ENCODE measurements at places on chromosomes 16 and 17.

- no peak for DNase-seq
Observed at GRCh38 chr17:10394201-10394887, 21.5 kb upstream of the MYH13 start.

- DNase-seq, result no peak
Observed at GRCh38 chr17:3167574-3167973, 29.7 kb upstream of the OR1A2 start.

GRCh38 chr17:41360296-41360995 lies 9.2 kb downstream of the KRT33B start:
- no peak for DNase-seq

DNA sequence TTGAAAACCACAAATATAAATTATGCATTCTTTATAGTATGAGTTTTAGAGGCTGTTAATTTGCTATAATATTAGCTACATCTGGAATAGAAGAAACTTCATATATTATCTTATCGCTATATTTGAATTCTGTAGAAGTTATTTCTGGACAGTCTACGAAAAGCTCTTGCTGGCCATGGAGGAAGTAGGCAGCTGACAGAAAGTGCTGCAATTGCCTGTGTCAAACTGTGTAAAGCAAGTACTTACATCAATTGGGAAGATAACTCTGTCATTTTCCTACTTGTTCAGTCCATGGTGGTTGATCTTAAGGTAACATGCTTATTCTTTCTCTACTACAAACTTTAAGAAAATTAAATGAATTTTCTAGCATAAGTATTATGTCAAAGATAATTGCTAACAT lies 96.8 kb downstream of the OMG start:
- no peak for DNase-seq

DNA sequence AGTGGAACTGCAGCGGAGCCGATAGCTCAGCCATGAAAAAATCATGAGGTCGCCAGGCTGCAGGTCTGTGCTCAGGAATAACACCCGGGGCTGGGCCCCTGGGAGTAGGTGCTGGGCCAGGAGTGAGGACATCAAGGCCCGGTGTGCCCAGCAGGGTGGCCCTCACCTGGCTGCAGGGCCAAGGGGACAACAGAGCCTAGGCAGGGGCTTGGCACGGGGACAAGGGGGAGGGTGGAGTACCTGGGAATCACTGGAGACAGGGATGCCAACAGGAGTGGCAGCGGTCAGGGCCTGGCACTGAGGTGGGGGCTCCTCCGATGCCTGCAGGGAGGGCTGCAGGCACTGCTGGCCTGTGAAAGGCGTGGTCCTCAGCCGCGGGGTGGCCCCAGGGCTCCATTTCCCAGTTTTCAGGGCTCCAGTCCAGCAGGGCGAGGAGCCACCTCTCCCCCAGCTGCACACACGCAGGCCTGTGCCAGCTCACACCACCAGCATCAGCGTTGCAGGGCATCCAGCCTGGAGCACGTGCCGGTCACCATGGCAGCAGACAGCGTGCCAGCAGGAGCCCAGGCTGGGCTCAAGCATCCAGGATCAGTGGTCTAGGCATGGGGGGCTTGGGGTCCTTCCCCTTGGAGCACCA lies 4.7 kb upstream of the FSCN2 start:
- no peak for DNase-seq

DNA sequence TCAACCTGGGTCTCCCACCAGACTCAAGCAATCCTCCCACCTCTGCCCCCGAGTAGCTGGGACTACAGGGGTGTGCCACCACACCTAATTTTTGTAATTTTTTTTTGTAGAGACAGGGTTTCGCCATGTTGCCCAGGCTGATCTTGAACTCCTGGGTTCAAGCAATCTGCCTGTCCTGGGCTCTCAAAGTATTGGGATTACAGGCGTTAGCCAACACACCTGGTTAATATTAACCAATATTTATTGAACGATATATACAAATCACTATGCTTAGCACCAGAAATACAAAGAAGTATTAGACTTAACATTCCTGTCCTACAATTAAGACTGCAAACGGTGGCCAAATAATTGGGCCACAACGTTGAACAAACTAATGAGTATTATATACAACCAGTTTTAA lies 4.2 kb downstream of the MBTD1 start:
- DNase-seq, result no peak
